LHCN-M2 (cell line): ENCODE measurements at places on chromosomes 2 and 18. TPM values are rescaled to one million over a fixed set of nuclear protein-coding genes. Genes with fewer than 3 reads are reported as not detected.

GRCh38 chr2:227876300-227876801, 4.9 kb downstream of the DAW1 start:
- no peak for DNase-seq

- no peak for DNase-seq
Observed at GRCh38 chr18:10792181-10792580, 266.4 kb downstream of the NAPG start.

- DNase-seq = no peak
Observed at GRCh38 chr2:207418419-207418818, 111.3 kb upstream of the CREB1 start.

- no peak for DNase-seq
Observed at GRCh38 chr2:215627771-215628170, 191.9 kb upstream of the FN1 start.

- DNase-seq = no peak
Observed at GRCh38 chr2:142650601-142651000, 226.9 kb upstream of the KYNU start.

DNA sequence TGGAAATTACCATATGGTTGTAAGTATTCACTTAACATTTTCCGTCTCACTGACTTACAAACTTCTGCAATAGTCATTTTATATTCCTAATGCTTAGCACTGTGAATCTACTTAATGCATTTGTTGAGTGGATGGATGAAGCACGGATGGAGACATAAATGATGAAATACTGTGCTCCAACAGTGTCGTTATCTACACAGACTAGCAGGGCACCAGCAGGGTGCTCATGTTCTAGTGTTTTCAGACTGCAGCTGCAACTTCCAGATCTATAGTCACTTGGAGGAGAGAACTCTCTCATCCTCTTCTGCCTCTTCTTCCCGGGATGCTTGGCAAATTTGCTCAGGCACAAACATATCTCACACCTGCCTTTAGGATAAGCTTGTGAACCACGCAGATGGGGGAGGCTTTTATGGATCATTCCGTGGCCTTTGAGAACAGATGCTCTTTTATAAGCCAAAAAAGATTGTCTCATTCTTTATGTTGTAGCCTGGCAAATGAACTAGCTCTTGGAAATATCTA, 797.7 kb downstream of the MBD2 start:
- no peak for DNase-seq

DNA sequence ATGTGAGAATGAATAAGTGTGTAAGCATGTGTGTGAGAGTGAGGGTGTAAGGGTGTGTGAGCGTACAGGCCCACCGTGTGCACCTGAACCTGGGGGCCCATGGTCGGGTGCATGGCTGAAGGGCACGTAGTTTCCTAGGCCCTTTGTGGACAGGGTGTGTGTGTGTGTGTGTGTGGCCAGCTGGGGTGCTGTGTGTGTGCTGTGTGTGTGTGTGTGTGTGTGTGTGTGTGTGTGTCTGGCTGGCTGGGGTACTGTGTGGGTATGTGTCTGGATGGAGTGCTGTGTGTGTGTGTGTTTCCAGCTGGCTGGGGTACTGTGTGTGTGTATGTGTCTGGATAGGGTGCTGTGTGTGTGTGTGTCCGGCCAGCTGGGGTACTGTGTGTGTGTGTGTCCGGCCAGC, 2.0 kb downstream of the SFTPB start:
- no peak for DNase-seq

AQP12B gene
- total RNA-seq = not detected in 2 replicates

REG1B gene
- total RNA-seq = not detected in 2 replicates

DBI gene
- total RNA-seq = 135 and 150 TPM in 2 replicates

LRP1B gene
- under 0.01 and 0.11 TPM in 2 replicates for total RNA-seq

KCNS3 gene
- 1.1 and 3.4 TPM in 2 replicates for total RNA-seq

DSG2 gene
- total RNA-seq = under 0.01 TPM in 2 replicates

TOGARAM2 gene
- total RNA-seq = 0.38 and 0.75 TPM in 2 replicates
